NCI-H69 (cell line): ENCODE measurements at places on chromosomes 12 and 14.

- no peak for DNase-seq
These were observed 55.2 kb downstream of the WDR20 start for GRCh38 chr14:102194856-102195255.

DNA sequence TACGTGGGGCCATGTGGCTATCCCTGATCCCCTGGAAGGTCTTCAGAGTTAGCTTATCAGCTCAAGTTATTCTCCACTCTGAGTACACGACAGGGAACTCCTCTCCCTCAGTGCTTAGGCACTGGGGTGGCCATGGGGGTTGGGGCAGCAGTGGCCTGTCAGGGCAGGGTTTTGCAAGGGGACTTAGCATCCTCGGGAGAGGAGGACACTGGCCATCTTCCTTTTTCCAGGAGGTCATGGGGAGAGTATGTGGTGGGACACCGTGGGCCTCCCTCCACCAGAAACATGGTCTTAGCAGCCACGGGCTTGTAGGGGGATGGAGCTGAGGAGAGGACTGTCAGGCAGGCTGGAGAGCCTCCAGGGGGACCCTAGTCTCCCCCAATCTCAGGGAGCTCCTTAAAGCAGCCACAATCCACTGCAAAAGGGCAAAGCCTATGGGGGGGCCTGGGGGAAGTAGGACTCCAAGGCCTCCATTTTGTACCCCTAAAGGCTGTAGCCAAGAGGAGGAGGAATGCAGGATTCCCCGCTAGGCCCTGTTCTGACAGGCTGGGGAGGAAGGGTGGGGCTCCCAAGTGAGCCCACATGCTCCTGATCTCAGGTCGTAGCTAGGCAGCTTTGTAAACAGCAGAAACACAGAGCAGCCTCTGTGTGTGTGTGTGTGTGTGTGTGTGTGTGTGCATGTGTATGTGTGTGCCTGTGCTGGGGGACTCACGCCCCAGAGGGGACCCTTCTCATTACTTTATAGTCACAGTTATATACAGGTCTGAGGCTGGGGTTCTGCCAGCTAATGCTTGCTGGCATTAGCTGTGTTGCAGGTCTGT lies 36.6 kb downstream of the KRT80 start:
- peak; percentile 50 for DNase-seq

- DNase-seq = no peak
These were observed 101.3 kb downstream of the LGMN start for GRCh38 chr14:92646952-92647796.

- DNase-seq = no peak
These were observed 177.2 kb upstream of the NPAS3 start for GRCh38 chr14:32761381-32761968.

DNA sequence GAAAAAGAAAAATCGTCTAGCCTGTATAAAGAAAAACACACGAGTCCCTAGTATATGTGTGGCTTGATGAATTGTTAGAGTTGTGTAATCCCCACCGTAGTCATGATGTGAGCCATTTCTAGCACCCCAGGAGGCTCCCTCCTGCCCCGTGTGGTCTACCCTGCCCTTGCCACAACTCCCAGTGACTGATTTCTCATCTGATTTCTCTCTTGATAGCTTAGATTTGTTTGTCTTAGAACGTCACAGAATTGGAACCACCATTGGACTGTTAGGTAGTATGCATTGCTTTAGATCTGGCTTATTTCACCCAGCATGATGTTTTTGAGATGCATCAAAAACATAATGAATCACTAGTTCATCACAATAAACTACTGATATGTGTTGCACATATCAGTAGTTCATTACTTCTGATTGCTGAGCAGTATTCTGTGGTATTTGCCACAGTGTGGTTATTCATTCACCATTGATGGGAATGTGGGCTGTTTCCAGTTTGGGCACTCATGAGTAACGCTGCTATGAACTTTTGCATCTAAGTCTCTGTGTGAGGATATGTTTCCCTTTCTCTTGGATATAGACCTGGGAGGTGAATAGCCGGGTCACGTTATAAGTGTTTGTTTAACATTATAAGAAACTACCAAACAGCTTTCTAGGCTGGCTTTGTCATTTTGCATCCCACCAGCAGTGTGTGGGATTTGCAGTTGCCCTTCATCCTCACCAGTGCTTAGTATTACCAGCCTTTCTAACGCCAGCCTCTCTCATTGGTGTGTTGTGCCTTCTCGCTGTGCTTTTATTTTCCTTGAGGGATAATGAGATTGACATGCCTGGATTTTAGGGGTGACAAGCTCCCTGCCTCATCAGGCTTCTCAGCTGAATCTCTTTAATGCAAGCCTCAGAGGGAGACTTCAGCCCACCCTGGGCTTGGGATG lies 31.9 kb upstream of the NCOR2 start:
- no peak for DNase-seq

GRCh38 chr14:85987292-85987691 lies 457.3 kb downstream of the FLRT2 start:
- peak; percentile 16 for DNase-seq

DNA sequence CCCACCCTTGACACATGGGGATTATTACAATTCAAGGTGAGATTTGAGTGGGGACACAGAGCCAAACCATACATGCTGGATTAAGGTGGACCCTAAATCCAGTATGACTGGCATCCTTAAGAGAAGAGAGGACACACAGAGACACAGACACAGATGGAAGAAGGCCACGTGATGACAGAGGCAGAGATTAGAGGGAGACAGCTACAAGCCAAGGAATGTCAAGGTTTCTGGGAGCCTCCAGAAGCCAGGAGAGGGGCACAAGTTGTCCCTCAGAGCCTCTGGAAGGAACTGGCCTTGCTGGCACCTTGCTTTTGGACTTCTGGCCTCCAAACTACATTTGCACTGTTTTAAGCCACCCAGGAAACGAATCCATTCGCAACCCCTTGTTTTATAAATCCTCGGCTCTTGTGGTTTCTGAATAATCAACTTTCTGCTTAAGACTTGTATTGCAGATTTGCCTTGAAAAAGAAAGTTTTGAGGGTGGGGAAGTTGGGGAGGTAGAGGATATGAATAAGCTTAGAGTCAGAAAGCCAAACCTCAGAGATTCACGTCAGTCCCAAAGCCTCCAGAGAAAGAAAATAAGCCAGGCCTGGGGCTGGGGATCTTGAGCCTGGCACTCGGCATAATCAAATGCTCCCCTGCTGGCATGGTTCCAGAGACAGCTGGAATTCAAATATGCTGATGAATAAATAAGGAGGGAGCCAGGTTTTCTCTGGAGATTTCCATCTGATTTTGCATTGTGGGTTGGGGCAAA lies 224.2 kb upstream of the PWP1 start:
- DNase-seq = peak; percentile 79

DNA sequence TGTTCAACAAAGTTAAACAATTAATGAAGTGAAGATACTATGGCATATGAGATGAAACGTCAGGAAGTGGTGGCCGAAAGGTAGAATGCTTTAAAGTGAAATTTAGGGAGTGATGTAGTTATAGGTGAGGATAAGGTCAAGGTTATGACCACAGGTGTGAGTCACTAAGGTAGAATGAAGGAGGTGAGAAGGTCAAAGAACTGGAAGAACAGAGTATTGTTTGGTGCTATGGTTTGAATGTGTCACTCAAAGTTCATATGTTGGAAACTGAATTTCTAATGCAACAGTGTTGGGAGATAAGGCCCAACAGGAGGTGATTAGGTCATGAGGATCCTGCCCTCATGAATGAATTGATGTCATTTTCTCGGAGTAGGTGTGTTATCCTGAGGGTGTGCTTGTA lies 293.6 kb downstream of the NELL2 start:
- no peak for DNase-seq

DNA sequence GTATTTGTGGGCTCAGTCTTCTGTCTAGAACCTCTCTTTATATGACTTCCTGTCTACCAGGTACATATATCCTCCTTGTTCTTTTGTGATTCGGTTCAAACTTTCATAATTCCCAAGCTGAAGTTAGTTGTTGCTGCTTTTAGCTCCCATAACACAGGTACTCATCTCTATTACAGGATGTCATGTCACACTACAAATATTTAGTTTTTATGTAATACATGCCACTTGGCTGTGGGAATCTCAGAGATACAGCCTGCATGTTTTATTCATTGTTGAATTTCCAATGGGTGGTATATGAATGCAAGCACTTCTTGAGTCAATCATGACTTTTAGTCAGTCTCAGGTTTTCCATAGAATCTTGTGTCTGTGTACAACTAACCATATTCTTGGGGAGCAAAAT lies 122.7 kb downstream of the SINHCAF start:
- DNase-seq = peak; percentile 75
